ENCODE measurements at places on chromosomes 13 and 19.

DNA sequence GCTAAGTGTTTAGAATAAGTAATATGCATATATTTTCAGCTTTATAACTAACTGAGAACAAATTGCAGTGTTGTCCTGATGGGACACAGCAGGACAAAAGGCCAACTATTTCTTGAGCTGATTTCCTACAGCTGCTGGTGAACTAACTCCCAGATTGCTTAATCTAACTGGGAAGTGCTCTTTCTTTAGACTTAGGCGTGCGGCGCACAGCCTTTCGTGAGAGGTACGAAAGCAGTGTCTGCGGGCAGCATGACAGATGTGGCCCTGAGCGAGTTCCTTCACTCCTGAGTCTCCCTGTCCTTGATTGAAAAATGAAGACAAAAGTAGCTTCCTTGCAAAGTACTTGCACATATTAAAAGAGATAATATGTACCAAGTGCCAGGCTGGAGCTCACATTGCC lies 47.3 kb upstream of the NPAS1 start:
- DNase-seq = no peak

- no peak for DNase-seq
These were observed 394.0 kb downstream of the DLEU7 start for GRCh38 chr13:50449465-50449864.

DNA sequence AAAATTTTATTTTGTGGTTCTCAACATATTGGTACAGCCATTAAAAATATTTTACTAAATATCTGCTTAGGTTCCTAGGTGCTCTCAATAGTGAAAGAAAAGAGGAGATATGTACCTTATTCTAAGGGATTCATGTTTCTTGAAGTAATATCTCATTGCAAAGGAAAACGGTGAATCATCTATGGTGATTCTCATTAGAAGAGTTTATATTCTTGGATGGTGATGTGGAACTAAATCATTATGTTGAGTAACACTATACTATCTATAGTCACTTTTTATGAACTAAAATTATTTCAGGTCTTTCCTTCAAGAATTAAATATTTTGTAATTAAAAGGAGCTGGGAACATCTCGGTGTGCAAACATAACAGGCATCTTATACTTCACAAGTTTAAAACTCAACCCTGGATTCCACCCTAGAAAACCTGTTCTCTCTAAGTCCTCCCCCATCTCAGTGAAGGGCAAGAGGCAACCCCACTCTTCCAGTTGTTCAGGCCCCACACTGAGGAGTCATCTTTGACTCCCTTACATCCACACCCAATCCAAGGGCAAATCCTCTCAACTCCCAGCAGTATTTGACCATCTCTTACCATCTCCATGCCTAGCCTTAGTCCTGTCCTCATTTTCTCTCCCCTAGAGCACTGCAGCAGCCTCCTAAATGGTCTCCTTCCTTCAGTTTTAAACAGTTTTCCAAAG lies 140.1 kb downstream of the RGCC start:
- DNase-seq = no peak

- no peak for DNase-seq
These were observed 155.5 kb downstream of the TNFSF13B start for GRCh38 chr13:108425056-108425455.

DNA sequence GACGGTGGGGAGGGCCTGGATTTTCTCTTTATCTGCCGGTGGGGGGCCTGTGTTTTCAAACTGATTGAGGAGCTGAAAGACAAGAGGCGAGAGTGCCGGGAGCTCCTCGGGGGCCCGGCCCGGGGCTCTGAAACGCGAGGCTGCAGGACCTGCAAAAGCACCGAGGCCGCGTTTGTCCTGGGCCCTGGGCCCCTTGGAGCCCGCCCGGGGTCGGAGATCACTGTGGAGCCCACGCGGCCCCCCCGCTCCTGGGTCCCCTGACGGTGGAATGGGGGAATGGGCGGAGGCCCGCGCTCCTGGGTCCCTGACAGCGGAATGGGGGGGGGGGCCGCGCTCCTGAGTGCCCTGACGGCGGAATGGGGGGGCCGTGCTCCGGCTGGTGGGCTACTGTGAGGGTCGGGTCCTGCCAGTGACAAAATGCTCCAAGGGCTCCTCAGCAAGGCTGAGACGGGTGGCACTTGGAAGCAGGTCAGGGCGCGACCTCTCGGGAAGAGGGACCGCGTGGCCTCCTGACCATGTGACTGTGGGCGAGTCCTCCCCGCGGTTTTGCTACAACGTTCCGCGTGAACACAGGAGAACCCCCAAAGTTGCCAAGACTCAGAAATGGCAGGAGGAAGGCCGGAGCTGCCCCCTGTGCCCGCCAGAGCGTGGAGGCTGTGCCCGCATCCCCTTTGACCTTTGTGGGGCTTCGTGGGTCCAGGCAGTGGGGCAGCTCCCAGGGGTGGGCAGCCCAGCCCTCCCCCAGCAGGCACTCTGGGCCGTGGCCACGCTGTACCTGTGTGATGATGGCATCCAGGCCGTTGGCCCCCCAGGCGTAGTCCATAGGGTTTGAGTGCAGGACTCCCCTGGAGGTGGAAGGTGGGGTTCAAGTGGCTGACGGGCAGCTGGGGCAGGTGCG lies 9.5 kb downstream of the FGF22 start:
- no peak for DNase-seq

DNA sequence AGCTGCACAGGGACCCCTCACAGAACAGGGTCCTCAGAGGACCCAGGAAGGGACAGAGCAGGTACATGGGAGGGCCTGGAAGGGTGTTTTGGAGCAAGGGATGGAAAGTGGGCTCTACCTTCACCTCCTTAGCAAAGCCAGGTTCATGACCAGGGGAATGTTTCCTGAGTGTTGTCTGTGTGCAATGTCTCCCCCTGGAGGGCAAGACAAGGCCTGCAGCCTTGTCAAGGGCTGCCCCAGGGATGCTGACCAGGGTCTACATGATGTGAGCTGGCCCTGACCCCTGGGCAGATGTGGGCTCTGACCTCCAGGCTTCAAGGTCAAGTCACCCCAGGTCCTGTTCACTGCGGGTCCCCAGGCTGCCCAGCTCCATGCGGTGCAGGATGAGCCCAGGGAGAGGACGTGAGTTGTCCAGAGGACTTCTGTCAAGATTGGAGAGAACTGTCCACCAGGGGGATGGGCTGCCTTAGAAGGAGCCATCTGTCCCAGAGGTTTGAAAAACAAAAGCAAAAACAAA lies 1.0 kb upstream of the CEACAM1 start:
- DNase-seq = peak; percentile 83

DNA sequence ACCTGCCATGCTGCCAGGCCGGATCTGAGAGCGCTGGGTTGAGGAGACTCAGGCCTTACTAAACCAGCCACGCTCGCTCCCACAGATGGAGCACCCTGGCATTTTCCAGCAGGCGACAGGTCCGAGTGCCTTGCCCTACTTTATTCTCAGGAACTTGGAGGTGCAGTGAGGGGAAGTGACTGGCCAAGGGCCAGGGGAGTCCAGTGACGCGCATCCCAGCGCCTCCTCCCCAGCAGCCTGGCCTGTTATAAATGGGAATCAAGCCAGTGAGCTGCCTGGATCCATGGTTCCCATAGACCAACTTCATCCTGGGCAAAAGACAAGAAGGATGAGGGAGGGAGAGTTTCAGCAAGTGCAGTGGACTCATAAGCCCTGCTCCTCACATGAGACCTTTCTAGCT lies 35.5 kb downstream of the TMED1 start:
- DNase-seq = no peak

DNA sequence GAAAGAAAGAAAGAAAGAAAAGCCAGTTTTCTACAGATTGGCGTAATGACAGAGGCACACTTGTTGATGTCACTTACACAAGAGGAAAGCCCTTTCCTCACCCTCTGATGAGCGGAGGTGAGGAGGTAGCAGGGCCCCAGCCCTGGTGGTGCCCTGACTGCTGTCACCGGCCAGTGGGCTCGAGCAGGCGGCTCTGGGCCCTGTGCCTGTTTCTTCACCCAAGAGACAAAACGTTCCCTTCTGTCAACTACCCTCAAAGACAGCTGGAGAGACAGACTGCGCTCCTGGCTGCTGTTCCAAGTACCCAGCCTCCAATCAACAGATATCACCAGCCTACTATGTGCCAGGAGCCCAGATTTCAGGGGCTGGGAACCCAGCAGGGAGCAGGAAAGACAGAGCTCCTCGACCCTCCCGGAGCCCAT lies 10.1 kb downstream of the EPS15L1 start:
- no peak for DNase-seq

GRCh38 chr13:21066946-21067345 lies 5.6 kb upstream of the LATS2 start:
- DNase-seq = no peak

DNA sequence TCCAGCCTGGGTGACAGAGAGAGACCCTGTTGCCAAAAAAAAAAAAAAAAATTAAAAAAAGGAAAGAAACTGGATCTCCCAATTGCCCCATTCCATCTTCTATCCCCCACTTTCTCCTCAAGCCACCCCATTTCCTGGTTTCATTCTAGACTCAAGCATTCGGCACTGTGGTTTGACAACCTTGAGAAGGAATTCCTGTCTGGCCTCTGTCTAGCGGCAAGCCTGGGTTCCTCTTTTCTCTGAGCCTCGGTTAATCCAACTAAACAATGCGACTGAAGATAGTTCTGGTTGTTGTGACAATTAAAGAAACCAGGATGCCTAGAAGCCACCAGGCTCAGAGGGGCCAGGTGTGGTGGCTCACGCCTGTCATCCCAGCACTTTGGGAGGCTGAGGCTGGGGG lies 3.3 kb upstream of the C3 start:
- no peak for DNase-seq

DNA sequence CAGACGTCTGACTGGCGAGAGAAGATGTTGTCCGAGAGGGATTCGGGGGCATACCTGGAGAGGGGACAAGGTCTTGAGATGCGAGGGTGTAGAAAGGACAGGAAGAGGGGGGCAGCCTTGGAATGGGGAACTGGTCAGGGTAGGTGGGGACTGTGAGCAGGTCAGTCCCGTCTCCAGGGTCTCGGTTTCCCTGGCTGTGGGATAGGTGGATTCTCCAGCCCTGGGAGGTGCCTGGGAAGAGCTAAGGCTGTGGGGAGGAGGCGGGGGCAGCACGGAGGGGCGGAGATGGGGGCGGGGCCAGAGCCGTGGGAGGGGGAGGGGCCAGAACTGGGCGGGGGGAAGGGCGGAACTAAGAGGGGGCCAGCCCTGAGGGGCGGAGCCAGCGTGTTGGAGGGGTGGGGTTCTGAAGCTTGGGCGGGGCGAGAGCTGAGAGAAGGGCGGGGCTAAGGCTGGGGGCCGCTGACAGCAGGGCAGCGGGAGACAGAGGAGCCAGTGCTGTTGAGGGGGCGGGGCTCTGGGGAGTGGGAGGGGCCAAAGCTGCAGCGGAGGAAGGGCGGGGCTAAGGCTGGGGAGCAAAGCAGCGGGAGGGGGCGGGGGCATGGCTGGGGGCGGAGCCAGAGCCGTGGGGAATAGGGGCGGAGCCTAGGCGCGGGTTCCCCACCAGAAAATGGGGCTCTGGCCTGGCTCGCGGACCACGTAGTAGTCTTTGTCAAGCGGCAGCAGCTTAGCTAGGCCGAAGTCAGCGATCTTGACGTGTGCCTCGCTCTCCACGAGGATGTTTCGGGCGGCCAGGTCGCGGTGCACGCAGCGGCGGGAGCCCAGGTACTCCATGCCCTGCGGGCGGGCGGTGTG lies 9.5 kb upstream of the INSL3 start:
- DNase-seq = peak; percentile 76

- no peak for DNase-seq
These were observed 317.5 kb downstream of the KLF12 start for GRCh38 chr13:73816702-73817101.

DNA sequence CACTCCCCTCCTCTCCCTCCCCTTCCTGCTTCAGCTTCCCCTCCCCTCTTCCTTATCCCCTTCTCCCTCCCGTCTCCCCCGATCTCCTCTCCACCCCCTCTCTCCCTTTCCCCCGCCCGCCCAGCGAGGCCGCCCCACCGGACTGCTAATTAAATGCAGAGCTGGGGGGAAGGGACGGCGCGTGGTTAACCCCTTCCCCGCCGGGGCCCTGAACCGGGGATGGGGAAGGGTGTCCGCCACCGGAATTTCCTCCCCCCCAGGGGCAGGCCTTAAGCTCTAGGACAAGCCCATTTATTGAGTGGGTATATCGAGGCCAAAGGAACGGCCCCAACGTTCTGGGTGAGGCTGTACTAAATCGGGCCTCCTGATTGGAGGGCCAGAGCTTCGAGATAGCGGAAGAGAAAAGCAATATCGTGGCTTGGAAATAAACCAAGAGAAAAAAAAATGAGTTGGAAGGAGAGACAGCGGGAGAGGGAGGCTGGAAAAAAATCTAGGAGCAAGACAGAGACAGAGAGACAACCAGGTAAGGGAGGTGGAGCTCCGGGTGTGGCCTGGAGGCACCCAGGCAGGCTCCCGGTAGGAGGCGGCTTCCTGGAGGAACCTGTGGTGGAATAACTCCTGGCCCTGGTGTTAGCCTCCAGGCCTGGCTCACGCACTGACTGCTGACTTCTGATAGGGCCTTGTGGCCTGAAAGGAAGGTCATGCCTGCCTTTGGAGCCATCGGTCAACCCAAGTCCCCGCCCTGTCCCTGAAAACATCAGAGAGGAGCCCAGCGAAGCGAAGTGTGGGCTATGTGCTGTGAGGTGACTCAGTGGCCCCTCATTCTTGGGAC lies 11.6 kb upstream of the JUND start:
- DNase-seq = peak; percentile 88

DNA sequence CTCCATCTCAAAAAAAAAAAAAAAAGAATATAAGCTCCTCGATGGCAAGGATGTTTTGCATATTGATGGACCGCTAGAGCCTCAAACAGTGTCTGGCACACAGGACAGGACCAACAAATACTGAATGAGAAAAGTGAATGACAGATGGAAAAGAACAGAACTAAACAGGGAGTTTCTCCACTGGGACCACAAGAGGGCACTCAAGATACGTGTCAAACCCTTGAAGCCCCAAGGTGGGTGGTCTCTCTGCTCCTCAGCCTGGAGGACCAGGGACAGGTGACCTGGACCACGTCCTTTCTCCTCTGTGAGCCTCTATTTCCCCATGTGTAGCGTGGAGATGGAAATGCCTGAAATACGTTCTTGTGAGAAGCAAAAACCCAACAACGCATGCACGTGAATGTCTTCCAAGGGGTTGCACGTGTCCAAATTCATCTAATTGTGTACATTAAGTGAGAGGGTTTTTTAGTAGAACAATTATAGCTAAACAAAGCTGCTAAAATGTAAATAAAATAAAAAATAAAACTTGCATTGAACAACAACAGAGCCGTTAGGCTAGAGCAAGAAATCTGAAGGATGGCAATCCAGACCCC lies 5.7 kb upstream of the CDC42EP5 start:
- peak; percentile 49 for DNase-seq

DNA sequence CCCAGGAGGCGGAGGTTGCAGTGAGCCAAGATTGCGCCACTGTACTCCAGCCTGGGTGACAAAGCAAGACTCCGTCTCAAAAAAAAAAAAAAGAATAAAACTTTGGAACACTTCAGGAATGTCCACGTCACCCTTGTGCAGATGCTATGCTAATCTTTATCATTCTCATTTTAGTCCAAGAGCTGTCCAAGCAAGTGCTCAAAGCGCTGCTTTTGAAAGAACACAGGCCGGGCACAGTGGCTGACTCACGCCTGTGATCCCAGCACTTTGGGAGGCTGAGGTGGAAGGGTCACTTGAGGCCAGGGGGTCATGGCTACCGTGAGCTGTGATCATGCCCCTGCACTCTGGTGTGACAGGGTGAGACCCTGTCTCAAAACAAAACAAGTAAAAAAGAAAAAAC lies 11.1 kb upstream of the UQCR11 start:
- DNase-seq = no peak

- no peak for DNase-seq
These were observed 6.7 kb upstream of the SHC2 start for GRCh38 chr19:467554-467953.

Measured in activated CD8-positive, alpha-beta T cell treated with anti-CD3 and anti-CD28 coated beads for 36 hours (primary cell).